Activated CD4-positive, alpha-beta T cell treated with anti-CD3 and anti-CD28 coated beads for 36 hours (primary cell): ENCODE measurements at places on chromosomes 7 and 10. TPM values are rescaled to one million over a fixed set of nuclear protein-coding genes. Genes with fewer than 3 reads are reported as not detected.

GRCh38 chr7:113918946-113919345, at the start of gene PPP1R3A:
TSS of gene PPP1R3A (minus strand) at chr7:113919009. CDS start at chr7:113918996, 13 bp downstream.
- no peak for DNase-seq

DNA sequence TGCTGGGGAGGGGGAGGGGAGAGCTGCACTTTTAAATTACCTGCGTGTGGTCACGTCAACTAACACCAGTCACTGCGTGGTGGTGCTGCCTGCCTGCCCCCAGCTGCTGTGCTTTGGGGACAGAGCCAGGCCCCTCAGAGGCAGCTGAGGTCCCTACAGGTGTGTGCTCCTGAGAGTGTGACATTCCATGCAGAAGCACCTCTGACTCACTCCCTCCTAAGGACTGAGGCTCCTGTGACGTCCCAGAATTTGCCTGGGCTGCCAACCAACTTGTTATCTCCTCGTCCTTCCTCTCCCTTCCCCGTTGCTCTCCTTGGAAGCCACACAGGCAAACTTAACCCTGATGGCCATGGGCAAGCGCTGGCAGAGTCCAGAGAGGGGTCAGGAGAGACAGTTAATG, 563.0 kb downstream of the PARD3 start:
- DNase-seq = no peak

The IFIT1B gene
- not detected for total RNA-seq

- peak; percentile 67 for DNase-seq
These were observed 40.1 kb downstream of the KCNH2 start for GRCh38 chr7:150937848-150938561.

DNA sequence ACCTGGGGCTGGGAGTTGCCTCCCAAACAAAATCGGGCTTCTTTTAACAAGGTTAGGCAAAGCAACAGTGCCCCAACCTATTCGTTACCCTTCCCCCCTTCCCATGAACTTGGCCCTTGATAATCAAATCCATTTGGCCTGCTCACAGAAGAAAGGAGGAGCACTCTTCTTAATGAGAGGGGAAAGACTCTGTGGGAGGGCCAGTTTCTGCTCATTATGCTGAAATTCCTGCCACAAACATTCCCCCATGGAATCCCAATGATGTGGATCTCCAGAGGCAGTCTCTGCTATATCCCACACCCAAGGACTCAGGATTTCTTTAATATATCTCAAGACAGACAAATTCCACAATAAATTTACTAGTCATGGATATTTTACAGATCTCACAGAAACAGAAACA, 43.0 kb downstream of the LSM5 start:
- DNase-seq = no peak

DNA sequence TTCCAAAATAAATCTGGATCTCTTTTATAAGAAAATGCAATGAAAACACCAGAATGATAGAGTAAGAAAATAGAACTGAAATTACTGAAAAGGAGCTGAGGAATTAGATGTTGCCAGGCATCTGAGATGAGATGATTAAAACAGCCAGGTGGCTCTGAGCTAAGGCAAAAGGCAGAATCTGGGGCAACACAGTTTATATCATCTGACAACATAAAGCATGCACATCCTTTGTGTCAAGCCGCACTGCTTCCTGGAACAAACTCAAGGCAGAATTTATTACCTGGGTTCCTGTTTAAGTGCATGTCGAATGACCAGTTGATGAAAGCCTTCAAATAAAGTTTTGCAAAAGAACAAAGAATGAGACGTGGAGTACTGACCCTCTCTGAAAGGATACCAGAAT, 247.0 kb downstream of the SNX10 start:
- no peak for DNase-seq
